Breast epithelium (tissue), 4 donors: ENCODE measurements at places on chromosomes 13 and 19.

GRCh38 chr13:63279136-63279535 lies 1863.5 kb upstream of the PCDH20 start:
- H3K4me3 ChIP-seq = no peak overlapping the region
- no peaks in the 10 kb centered on the region for H3K27me3 ChIP-seq
- no peak overlapping the region for H3K27ac ChIP-seq
- DNase-seq = no peak
- H3K36me3 ChIP-seq = no peaks in the 10 kb centered on the region

- no peak overlapping the region for H3K27ac ChIP-seq
- H3K4me1 ChIP-seq = no peaks in the 10 kb centered on the region
- no peaks in the 10 kb centered on the region for H3K36me3 ChIP-seq
- no peak overlapping the region for H3K4me3 ChIP-seq
- no peak for DNase-seq
- H3K27me3 ChIP-seq = no peaks in the 10 kb centered on the region
Observed at GRCh38 chr13:101977475-101977874, 424.4 kb downstream of the FGF14 start.

GRCh38 chr13:45195421-45195820 lies 5.4 kb downstream of the KCTD4 start:
- no peak overlapping the region for H3K4me3 ChIP-seq
- H3K27me3 ChIP-seq = no peaks in the 10 kb centered on the region
- H3K4me1 ChIP-seq = no peaks in the 10 kb centered on the region
- no peaks in the 10 kb centered on the region for H3K36me3 ChIP-seq

GRCh38 chr13:51684076-51684475 lies 99.8 kb downstream of the WDFY2 start:
- H3K27me3 ChIP-seq = no peaks in the 10 kb centered on the region
- no peak overlapping the region for H3K4me3 ChIP-seq
- H3K36me3 ChIP-seq = no peaks in the 10 kb centered on the region
- H3K4me1 ChIP-seq = no peaks in the 10 kb centered on the region

- no peaks in the 10 kb centered on the region for H3K4me1 ChIP-seq
- H3K27ac ChIP-seq = no peak overlapping the region
- H3K4me3 ChIP-seq = no peak overlapping the region
- DNase-seq = no peak
Observed at GRCh38 chr13:88115976-88116375, 444.8 kb downstream of the SLITRK5 start.

- H3K27ac ChIP-seq = peak overlapping the region; percentile 97
- no peaks in the 10 kb centered on the region for H3K36me3 ChIP-seq
- peaks cover 35% of the 10 kb centered on the region for H3K4me1 ChIP-seq
- peak overlapping the region; percentile 98 for H3K4me3 ChIP-seq
- DNase-seq = peak; percentile 60
Observed at GRCh38 chr19:42216653-42217519, 591 bp downstream of the DEDD2 start.

GRCh38 chr19:34881982-34882381 lies 44.7 kb upstream of the ZNF30 start:
- no peak overlapping the region for H3K27ac ChIP-seq
- H3K27me3 ChIP-seq = no peaks in the 10 kb centered on the region
- no peak overlapping the region for H3K4me3 ChIP-seq
- no peak for DNase-seq
- H3K36me3 ChIP-seq = no peaks in the 10 kb centered on the region

DNA sequence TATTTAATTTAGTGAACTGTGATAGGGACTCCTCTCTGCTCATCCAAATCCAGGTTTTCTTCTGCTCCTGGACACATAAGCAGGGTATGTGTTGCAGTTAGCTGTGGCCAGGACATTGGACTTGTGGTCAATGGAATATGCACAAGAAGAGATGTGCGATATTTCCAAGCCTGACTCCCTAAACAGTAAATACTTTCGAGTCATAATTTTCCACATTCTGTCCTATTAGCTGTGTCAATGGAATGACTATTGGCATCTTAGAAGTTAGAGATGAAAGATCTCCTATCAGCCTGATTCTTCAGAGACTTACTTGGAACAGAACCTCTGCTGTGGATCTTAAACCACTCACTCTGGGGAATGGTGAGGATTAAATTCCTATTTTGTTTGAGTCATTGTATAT lies 771.0 kb downstream of the EFNB2 start:
- no peaks in the 10 kb centered on the region for H3K4me1 ChIP-seq
- DNase-seq = no peak
- no peaks in the 10 kb centered on the region for H3K36me3 ChIP-seq
- H3K4me3 ChIP-seq = no peak overlapping the region
- H3K27me3 ChIP-seq = no peaks in the 10 kb centered on the region

GRCh38 chr19:47613165-47614020 lies 4.5 kb downstream of the BICRA start:
- no peak overlapping the region for H3K4me3 ChIP-seq
- H3K4me1 ChIP-seq = peaks cover 16% of the 10 kb centered on the region
- DNase-seq = no peak
- no peaks in the 10 kb centered on the region for H3K27me3 ChIP-seq
- peak overlapping the region; percentile 65 for H3K27ac ChIP-seq

DNA sequence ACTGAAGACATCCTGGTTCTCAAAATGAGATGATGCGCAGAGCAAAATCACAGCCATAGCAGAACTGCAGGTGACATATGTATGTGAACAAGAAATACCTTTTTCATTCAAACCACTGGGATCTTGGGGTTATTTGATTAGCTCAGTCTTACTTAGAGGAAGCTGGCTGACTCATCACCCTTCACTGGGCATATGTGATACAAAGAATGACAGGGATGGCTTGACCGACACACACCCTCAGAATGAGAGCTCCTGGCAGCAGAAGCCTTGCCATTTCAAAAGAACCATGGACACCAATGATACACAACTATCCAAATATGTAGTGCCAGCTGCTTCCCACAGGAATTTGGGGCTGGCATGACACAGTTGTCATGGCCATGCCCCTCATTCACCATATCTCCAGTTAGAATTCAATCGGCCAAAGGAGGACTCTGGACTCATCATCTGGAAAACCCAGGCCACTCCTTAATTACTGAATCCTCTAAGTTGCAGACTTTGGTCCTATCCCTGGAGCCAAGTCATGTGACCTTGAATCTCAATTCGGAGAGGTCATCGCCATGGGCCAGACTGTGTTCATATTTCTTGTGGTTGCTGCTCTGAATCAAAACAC lies 115.8 kb downstream of the KATNAL1 start:
- no peaks in the 10 kb centered on the region for H3K36me3 ChIP-seq
- no peak overlapping the region for H3K27ac ChIP-seq
- H3K4me1 ChIP-seq = no peaks in the 10 kb centered on the region
- no peaks in the 10 kb centered on the region for H3K27me3 ChIP-seq
- no peak overlapping the region for H3K4me3 ChIP-seq
- DNase-seq = no peak

GRCh38 chr19:58033741-58034476 lies at the start of gene ZSCAN1:
Gene ZSCAN1, plus strand, starts transcription at chr19:58034025. Its CDS starts 3,812 bp downstream, at chr19:58037837.
- peak within 1 kb of the TSS; percentile 26 for H3K4me3 ChIP-seq
- H3K27me3 ChIP-seq = peaks cover 10% of the 10 kb centered on the region

DNA sequence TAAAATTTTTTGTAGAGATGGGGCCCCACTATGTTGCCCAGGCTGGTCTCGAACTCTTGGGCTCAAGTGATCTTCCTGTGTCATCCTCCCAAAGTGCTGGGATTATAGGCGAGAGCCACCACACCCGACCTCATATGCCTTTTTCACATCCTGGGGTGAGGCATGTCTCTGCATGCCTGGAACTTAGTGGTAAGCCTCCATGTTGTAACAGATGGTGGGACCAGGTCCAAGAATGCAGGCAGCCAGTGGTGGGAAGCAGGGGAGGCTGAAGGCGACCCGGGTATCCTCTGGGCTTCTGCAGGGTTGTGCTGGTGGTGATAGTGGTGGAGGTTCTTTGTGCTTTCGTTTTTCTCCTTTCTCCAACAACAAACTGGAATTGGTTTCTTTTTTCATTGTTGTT lies 30.1 kb upstream of the CCDC124 start:
- no peak for DNase-seq
- no peak overlapping the region for H3K4me3 ChIP-seq
- no peak overlapping the region for H3K27ac ChIP-seq
- H3K4me1 ChIP-seq = no peaks in the 10 kb centered on the region
- H3K27me3 ChIP-seq = peaks cover 3% of the 10 kb centered on the region

DNA sequence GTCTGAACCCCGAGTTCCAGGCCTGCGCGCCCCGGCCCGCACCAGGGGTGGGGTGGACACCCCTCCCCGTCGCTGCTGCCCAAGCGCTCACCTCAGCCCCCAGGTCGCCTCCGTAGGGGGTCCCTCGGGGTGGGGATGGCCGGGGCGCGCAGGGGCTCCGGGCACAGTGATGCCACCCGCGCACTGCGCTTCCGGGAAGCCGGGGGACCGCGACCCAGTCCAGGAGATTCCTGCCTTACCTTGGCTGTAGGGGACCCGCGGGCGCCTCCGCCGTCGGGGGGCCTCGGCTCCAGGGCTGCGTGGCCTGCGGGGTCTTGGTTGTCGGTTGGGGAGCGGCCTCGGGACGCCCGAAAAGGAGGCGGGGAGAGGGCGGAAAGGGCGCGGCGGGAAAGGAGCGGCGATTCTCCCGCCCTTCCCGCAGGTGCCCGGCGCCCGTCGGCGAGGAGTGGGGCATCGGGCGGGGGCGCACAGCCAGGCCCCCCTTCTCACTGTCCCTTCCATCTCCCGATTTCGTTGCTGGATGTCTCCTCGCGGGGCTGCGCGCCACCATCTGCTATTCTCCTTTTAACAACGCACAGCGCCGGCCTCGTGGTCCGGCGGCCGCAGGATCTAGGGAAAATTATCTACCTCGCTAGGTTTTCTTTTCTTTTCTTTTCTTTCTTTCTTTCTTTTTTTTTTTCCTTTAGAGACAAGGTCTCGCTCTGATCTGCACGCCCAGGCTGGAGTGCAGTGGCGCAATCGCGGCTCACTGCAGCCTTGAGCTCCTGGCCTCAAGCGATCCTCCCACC lies at the start of gene KEAP1:
Gene KEAP1 (minus strand): TSS at position 355 of the 788 bp plus-strand sequence. CDS start 3,323 bp downstream, outside the sequence.
- no peaks in the 10 kb centered on the region for H3K27me3 ChIP-seq
- no peak for DNase-seq
- H3K36me3 ChIP-seq = no peaks in the 10 kb centered on the region

GRCh38 chr19:50779504-50780457 lies 9.5 kb downstream of the GPR32 start:
- no peak overlapping the region for H3K4me3 ChIP-seq
- H3K27ac ChIP-seq = no peak overlapping the region
- no peaks in the 10 kb centered on the region for H3K4me1 ChIP-seq
